ENCODE measurements at places on chromosomes 5 and 9.

DNA sequence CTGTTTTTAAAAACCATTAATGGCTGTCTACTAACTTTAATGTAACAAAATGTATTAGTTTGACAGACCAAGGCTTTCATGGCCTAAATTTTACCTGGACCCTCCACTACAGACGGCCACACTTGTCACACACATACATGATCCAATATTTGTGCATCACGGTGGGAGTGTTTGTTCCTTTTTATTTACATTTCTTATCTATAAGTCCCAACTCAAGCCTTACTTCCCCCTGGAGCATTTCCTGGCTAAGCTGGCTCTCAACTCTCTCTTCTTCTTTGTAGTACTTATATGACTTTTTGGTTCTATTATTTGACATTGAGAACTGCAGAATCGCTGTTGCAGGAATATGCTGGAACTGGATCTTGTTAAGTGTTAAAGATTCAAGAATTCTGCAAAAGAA, 534.4 kb downstream of the RAB3C start:
- DNase-seq, result no peak

DNA sequence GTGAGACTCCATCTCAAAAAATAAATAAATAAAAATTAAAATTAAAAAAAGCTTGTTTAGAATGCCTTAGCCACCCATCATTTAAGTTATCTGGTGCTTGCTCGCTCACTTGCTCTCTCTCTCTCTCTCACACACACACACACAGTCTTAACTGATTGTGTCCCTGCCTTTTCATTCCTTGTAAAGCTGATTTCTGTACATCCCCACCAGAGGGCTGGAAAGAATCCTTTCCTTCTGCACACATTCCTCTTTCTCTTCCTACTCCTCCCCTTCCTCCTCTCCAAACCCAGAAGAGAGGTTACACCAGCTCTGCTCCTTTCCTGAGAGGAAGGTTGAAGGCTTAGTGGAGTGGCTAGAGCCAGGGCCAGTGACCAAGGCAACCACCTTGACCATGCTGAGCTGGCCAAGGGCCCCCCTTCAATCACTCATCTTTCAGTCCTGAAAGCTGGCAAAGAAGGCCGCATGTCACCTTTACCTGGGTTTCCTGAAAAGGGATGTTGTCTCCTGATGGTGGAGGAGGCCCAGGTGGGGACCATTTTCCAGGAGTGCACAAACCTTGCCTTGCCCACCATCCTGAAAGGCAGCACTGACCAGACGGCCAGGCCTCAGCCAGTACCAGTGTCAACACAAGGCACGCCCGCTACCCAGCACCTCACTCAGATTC, 25.6 kb downstream of the STK10 start:
- DNase-seq, result no peak

DNA sequence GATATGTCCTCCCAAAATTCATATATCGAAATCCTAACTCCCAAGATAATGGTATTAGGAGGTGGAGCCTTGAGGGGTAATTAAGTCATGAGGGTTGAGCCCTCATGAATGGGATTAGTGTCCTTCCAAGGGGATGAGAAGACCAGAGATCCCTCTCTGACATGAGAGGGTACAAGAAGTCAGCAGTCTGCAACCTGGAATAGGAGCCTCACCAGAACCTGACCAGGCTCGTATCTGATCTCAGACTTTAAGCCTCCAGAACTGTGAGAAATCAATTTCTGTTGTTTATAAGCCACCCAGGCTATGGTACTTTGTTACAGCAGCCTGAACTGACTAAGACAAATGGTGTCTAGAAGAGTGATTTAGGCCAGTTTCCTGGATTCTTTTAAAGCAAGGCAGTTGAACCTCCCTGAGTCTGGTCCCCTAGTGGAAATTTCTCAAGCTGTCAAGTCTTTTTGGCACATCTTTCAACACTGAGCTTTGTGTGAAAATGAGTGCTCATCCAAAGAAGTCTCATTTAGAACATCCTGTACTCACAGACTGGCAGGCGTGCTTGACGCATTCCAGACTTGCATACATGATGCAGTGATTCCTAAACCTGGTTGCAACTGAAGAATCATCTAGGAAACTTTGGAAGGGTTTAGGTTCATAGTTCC, 254.8 kb upstream of the PPP1R2B start:
- no peak for DNase-seq

GRCh38 chr9:5951686-5952211, 61.1 kb downstream of the MLANA start:
- no peak for DNase-seq

- no peak for DNase-seq
These were observed 93.7 kb downstream of the SEMA5A start for GRCh38 chr5:9452181-9452580.

DNA sequence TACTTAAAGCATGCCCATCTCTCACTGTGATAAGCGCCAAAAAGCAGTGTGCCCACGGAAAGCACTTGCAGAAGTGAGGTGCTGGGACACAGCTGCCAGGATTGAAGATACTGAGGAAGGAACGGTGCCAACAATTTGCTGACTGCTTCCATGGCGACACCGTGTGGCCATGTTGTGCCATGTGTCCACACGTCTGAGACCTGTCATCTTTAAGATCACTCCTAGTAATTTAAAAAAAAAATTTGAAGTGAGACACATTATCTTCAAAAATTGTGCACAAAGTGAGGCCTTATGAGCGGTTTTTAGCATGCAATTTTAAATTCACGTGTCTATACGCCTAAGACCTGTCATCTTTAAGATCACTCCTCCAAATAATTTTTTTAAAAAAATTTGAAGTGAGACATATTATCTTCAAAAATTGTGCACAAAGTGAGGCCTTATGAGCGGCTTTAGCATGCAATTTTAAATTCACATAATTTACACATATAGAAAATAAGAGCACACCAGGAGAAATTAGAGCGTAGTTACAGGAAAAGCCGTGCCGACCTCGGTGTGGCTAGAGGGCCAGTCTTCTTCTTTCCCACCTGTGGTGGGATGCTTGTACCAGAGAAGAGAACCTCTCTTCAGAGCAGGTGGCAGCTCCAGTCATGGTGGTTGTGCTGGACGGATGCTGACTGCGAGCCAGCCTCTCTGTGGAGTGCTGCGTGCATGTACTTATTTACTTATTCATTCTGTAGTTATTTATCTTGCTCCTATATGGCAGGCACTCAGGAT, 21.4 kb upstream of the FLT4 start:
- peak; percentile 15 for DNase-seq

GRCh38 chr5:176899946-176900779, 1.0 kb upstream of the HK3 start:
- no peak for DNase-seq

- no peak for DNase-seq
These were observed 55.6 kb downstream of the EHMT1 start for GRCh38 chr9:137674307-137674975.

DNA sequence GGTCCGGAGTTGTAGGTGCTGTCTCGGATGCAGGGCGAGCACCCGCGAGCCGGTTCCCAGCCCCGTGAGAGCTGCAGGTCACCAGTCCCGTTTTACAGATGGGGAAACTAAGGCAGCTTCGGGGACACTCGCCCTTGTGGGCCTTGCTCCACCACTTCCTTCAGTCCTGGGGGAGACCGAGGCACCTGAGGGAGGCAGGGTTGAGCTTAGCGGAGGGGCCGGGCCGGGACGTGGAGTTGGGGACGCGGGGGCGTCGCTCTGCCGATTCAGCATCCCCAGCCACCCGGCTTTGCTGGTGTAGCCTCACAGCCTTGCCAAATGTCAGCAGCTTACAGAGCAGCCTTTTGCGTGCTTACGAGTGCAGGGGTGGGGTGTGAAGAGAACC, 530 bp downstream of the BBLN start:
- DNase-seq, result no peak

DNA sequence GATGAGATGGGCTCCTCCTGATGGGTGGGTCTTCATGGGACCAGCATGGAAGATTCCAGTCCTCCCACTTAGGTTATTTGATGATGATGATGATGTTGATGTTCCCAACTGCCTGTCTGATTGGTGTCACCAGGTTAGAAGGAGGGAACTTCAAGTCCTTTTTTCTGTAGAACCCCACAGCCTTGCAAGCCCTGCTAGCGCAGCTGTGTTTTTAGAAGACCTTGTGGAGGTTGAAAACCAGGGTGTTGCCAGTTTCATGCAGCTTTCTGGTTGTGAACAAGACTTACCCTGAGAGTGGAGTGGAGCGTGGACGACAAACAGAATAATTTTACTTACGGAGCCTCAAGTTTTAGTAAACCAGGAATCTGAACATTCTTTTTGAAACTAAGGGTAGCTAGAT, 83.0 kb downstream of the TRIO start:
- no peak for DNase-seq

DNA sequence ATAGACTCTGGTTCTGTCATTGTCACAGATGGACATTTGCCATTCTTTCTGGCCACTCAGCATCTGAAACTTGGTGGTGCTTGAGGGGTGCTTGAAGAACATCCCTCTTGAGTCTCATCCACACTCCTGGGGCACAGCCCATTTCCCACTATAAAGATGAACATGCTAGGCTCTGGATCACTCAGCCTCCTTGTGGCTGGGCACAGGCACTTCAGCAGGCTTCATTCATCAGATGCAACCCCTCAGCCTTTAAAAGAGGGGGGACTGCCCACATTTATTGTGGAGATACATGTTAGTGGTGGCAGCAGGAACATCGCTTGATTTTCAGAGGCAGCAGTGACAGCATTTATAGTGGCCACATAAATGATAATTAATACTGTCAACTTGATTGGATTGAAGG, 124.7 kb upstream of the NIPBL start:
- DNase-seq, result no peak

GRCh38 chr9:107548298-107549142, 59.0 kb upstream of the KLF4 start:
- no peak for DNase-seq

GRCh38 chr5:150412319-150413175, at the start of gene CD74:
Gene CD74, minus strand, starts transcription at chr5:150412910. Its CDS starts 161 bp downstream, at chr5:150412749.
- DNase-seq, result peak; percentile 82

GRCh38 chr9:25207402-25208195, 470.6 kb downstream of the TUSC1 start:
- DNase-seq, result no peak

DNA sequence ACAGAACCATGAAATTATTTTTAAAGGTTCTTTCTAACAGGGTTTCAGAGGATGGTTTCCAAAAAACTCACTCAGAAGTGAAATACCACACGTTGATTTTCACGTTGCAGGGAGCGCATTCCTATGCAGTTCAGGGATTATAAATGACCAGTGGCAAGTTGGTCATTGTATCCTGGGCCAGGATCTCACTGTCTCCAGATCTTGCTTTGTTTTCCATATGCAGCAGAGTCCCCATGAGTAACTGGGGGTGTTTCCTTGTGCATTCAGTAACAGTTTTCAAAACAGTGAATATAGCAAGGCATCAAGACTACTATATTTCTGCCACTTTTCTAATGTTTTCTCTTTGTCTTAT, 1064.9 kb upstream of the DMAC1 start:
- DNase-seq, result no peak
